Hair follicular keratinocyte (primary cell): ENCODE measurements at places on chromosomes 4 and X. TPM values are rescaled to one million over a fixed set of nuclear protein-coding genes. Genes with fewer than 3 reads are reported as not detected.

The LRCH2 gene
- 0.04 TPM in 1 of 2 replicates, not detected in the other for total RNA-seq

The SUPT20HL2 gene
- total RNA-seq, result not detected in 2 replicates

The USP17L28 gene
- total RNA-seq, result not detected in 2 replicates

The KLKB1 gene
- not detected in 2 replicates for total RNA-seq

The TMEM156 gene
- 5.6 and 6.5 TPM in 2 replicates for total RNA-seq

The NLGN3 gene
- not detected in 2 replicates for total RNA-seq

The FGFRL1 gene
- 11.8 and 13.7 TPM in 2 replicates for total RNA-seq

The PROM1 gene
- not detected in 2 replicates for total RNA-seq

The IL13RA1 gene
- 15.3 and 22.7 TPM in 2 replicates for total RNA-seq

The SUPT20HL1 gene
- not detected in 2 replicates for total RNA-seq

The NIPAL1 gene
- total RNA-seq, result 9.4 and 13.7 TPM in 2 replicates

The CD38 gene
- total RNA-seq, result not detected in 2 replicates

The TKTL1 gene
- not detected in 2 replicates for total RNA-seq

The UGT8 gene
- 0.61 TPM in 1 of 2 replicates, not detected in the other for total RNA-seq

The PTPN13 gene
- 40.0 and 48.6 TPM in 2 replicates for total RNA-seq

The IL15 gene
- total RNA-seq, result 0.15 and 0.62 TPM in 2 replicates

The OPHN1 gene
- total RNA-seq, result 2.5 TPM in 2 replicates

The FHIP1A gene
- total RNA-seq, result 17.2 and 18.8 TPM in 2 replicates
